CD4-positive, alpha-beta T cell treated with Interleukin-15 for 4 hours (primary cell): ENCODE measurements at places on chromosomes 5 and 9.

GRCh38 chr9:27353474-27354229, 56.7 kb upstream of the EQTN start:
- DNase-seq, result no peak

DNA sequence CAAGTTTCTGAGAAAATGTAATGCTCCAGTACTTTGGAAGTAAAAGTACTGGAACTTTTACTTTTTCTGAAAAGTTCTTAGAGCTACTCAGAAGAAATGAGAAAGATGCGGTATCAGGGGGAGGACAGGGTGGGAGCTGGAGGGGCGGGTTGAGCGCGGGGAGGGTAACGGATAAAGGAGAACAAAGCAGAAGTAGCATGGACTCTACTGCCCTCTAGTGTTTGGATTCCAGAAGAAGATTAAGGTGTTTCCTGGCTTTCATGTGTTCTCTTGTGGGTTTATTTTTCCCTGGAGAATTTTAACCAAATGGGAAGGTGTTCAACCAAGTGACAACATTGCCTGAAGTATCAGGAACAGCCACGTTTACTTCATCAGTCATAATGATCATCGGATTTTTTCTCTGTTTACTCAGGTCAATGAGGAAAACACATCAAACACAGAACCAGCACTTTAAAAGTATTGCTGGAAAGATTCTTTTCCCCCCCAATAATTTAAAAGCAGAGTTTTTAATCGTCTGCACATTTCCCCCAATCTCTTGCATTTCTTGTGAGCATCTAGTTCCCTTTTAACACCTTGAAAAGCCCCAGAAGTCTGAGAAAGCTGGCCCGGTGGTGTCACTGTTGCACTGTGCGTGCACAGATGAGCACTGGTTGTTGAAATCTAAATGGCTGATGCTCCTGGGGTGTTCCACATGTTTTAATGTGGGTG, 190.6 kb downstream of the MPDZ start:
- DNase-seq, result no peak

DNA sequence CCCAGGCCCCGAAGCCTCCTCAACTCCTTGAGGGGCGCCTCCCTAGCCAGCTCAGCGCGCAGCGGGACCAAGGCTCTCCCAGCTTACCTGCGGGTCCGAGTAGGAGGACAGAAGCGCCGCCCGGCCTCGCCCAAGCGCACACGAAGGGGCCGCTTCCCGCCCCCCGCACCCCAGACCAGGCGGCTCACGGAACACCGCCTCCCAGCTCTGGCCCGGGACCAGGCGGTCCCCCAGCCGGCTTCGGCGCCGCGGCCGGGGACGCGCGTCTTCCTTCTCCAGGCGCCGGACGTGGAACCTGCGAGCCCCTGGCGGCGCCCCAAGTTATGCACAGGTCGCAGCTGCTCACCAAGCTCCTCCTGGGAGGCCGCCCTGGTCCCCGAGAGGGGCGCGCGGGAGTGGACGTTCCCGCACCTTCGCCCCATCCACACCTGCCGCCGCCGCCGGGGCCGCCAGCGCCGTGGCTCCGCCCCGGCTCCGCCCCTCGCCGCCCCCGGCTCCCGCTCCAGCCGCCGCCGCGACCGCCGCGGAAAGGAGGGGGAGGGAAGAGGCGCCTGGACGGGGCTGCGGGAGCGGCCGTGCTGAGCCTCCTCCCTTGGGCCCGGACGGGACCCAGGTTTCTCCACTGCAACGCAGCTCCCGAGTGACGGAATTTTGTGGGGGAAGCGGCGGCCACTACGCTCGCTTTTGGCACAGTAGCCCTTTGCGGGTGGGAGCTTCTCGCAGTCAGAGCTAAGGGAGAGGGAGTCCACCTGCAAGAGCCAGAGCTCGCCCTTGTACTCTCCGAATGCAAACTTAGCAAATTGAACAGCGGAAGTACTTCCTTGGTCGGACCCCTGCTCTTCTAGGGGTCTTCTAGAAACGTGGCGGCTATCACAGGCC, 77.5 kb upstream of the IFNE start:
- peak; percentile 24 for DNase-seq

DNA sequence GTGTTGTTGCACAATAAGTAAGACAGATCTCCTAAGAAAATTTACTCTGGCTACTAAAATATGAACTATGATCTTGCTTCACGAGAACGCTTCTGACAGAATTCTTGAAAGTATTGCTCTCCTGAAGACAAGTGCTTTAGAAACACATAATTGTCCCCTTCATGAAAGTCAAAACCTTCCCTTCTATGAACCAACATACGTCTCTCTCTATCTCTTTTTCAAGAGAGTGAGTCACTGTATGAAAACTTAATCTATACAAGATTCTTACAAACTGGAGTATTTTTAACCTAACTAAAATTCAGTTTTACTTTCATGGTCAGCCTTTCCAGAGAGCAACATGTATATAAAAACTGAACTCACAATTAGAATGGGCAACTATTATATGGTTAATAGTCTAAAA, 688.0 kb upstream of the CTNND2 start:
- DNase-seq, result no peak

GRCh38 chr5:157677931-157678330, 6.6 kb downstream of the C5orf52 start:
- DNase-seq, result no peak

GRCh38 chr9:130993303-130994030, 15.5 kb upstream of the LAMC3 start:
- no peak for DNase-seq

- DNase-seq, result no peak
These were observed 27.9 kb downstream of the C1QTNF2 start for GRCh38 chr5:160342413-160342941.

DNA sequence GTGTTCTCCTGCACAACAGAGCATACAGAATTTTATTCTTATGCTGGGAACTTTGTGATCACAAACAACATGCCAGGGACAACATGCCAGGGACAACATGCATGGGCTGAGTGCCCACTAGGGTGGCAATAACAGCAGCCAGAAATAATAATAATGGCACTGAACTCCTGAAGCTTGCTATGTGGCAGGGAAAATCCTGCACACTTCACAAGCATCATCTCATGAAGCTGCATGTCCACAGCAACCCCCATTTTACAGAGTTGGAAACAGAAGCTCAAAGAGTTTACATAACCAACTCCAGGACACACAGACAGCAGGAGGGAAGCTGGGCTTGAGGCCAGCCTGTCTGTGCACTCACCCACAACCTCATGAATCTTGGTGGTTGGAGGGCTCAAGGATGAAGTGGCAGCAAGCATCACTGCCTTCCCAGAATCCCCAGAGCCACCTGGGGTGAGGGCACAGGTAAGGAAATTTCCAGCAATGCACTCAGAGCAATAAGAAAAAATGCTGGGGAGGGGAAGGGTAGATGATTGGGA, 111.4 kb downstream of the GABBR2 start:
- DNase-seq, result no peak

GRCh38 chr5:98750693-98751092, 22.8 kb upstream of the RGMB start:
- DNase-seq, result no peak

GRCh38 chr5:10743526-10743925, 17.5 kb downstream of the DAP start:
- DNase-seq, result no peak
